ENCODE measurements at places on chromosomes 4 and X.

GRCh38 chr4:6912441-6912840 is 2.8 kb downstream of the TBC1D14 start:
- DNase-seq = no peak

GRCh38 chrX:9628779-9629493 is 136.7 kb downstream of the GPR143 start:
- DNase-seq = no peak

- no peak for DNase-seq
Measured at GRCh38 chr4:73213916-73214653, 44.5 kb downstream of the ANKRD17 start.

DNA sequence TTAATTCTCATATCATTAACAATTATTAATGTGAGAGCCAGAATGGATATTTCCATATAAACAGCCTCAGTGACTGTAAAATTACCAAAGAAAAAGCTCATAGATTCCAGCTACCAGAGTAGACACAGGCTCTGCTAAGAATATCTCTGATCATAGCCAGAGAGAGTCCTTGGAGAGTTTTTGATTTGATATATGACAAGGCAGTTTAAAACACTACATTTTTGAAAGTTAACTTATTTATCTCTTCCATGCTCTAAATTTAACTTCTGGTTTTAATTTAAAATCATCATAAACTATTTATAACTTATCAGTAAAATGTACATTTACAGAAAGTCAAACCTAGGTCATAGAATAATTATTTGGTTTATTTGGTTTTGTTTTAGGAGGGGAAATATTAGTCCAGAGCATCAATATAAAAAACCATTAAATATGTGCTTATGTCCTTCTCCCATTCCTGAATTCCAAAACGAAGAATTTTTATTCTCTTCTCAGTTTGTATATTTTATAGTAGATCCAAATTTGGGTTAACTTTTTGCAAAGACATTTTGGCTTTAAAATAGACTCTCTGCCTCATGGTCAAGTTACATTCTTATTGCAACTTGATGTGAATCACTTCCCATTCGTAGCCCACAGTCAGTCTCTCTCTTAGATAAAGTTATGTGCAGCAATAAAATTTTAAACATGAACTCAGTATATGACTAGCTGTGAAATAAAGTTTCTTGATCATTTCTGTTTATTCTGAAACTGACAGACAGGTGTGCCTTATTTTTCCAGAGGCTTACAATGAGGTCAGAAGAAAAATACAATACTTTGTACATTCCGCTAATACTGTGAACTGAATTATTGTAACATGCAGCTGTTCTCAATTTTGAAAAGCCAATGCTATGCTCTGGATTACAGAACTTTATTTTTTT is 267.1 kb downstream of the PAPSS1 start:
- no peak for DNase-seq

DNA sequence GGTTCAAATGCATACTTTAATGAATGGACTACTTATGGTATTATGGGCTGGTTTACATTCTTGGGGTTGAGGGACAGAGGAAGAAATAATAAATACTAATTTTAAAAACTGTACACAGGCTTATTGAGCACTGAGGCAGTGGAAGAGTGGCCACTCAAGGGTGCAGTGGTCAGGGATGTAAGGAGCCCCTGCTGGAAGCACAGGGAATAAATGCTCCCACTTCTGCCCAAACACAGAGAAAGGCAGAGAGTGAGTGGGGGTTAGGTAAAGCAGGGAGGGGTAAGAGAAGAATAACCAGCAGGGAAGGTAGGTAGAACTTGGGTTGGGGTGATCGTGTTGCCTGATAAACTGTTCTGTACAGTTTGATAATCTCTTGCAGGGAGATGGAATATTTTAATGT is 60.0 kb downstream of the GAB1 start:
- no peak for DNase-seq

GRCh38 chrX:74318672-74319071 is 14.7 kb downstream of the ZCCHC13 start:
- DNase-seq = no peak

- no peak for DNase-seq
Measured at GRCh38 chr4:21569638-21570037, 378.9 kb downstream of the KCNIP4 start.

DNA sequence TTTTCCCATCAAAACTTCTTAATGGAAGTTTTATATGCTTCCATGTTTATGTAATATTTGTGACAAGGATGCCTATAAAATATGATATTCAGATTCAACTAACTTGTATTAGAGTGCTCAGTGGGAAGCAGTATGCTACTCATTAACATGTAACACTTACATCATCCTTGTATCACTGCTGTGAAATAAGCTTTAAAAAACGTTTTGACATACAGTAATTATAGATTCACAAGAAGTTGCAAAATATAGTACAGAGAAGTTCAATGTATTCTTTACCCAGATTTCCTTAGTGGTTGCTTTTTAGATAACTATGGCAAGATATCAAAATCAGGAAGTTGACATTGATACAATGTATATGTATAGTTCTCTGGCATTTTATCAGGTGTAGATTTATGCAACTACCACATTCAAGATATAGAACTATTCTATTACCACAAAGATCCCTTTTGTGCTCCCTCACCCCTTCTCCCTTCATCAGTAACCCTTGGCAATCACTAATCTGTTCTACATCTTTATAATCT is 56.3 kb downstream of the DTHD1 start:
- no peak for DNase-seq

GRCh38 chr4:15438939-15439524 is 11.2 kb downstream of the C1QTNF7 start:
- no peak for DNase-seq

GRCh38 chr4:10554694-10555093 is 97.5 kb upstream of the ZNF518B start:
- no peak for DNase-seq

DNA sequence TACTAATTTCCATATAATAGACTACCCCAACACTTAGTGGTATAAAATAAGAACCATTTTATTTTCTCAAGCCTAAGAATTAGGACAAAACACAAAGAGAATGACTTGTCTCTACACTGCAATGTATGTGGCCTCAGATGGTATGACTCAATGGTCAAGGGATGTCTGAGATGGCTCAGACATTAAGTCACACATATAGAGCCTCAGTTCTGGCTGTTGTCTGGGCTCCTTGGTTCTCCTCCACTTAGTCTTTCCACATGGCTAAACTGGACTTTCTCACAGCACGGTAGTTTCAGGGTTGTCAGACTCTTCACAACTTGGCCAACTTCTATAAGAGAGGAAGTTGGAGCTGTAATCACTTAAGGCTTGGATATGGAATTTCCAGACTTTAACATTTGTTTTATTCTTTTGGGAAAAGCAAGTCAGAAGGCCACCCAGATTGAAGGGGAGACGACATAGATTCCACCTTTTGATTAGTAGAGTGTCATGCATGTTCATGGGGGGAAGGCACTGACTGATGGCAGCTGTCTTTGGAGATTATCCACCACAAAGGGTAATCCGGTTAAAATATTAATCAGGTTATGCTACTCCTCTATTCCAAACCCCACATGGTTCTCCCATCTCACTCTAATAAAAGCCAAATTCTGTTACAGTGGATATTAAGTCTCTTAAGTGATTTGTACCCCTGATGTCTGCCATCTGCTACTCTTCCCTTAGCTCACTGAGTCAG is 9.4 kb downstream of the IL15 start:
- DNase-seq = no peak

- no peak for DNase-seq
Measured at GRCh38 chrX:30302956-30303355, 6.2 kb downstream of the NR0B1 start.

GRCh38 chr4:173752610-173753230 is 222.7 kb upstream of the HAND2 start:
- DNase-seq = no peak

DNA sequence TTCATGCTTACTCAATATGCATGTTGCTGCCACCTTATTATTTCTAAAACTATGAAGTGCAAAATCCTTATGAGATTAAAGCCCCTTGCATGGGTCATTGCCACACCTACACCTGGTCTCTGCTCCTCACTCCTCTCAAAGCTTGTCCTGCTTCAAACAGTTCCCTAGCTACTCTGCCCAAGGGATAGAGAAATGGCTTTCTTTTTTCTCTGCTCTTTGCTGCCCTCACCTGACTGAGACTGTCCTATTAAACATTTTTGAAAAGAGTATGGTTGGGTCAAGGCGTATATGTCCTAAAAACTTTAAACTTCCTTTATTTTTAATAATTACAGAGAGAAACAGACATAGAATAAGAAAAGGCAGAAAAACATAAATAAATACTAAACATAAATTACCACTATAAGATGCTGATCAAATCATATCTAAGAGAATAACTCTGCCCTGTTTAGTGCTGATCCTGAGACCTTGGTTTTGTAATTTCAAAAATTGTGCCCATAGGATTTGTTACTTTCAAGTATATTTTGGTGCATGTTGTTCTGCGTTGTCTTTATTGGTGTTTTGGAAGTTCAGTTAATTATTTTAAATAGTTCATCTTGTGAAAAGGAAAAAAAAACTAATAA is 704.9 kb upstream of the PABPC4L start:
- no peak for DNase-seq

DNA sequence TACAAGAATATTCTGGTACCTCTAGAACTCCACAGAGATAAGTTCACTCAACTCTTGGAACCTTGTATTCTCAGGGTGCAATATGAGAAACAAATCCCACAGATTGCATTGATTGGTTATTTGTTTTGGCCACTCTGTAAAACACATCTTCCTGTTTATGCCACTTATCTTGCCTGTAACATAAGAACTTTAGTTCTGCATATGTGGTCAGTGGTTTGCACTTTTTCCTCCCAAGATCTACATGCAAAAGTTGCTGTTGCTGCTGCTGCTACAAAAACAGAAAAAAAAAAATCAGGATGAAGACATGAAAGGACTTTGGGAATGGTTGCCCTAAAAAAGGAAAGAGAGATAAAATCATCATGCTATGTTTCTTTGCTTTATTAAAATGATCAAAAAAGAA is 9.6 kb downstream of the ODAPH start:
- DNase-seq = no peak

DNA sequence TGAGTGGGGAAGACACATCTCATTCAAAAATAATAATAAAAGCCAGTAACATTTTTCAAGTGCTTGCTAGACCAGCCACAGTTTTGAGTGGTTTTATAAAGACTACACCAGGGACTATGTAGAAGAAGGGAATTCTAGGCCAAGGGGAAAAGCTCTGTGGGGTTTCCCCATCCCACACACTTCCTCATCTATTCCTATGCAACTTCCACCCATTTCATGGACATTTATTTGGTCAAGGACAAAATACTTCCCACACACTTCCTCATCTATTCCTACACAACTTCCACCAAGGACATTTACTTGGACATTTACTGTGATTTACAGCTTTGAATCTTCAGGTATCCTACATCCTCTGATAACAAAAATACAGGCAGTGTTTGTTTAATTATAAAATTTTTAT is 86.5 kb upstream of the KLF3 start:
- DNase-seq = no peak

DNA sequence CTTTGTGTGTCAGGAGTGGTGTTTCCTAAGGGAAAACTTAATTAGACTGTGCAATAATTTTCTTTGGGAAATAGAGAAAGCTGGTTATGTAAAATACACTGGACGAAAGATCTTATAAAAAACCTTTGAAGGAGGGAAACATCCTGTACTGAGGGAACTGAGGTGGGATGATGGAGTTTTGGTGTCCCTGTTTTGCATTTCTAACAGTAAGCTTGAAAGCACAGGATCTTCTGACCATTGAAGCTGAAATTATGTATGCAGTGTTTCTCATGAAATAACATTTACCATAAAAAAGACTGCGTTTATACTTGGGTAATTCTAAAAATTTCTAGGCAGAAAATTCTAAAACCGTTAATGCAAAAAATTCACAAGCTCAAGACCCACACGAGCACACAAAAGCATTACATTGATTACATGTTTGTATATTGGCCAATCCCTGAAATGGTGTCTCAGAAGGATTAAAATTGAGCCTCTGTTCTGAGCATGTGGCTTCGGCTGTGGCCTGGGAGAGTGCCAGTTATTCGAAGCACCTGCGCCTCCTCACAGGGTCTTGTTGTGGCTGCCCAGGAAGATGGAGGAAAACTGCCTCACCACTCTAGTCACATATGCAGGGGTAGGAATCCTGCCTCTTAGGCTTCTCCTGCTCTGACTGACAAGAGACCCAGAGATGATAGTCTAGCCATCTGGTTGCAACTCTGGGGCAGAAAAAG is 49.5 kb downstream of the JADE3 start:
- DNase-seq = no peak

GRCh38 chr4:91837608-91838029 is 466.1 kb upstream of the GRID2 start:
- DNase-seq = no peak

GRCh38 chrX:153560000-153560399 is 38.9 kb downstream of the CCNQ start:
- DNase-seq = no peak

- no peak for DNase-seq
Measured at GRCh38 chrX:68698942-68699341, 51.5 kb downstream of the STARD8 start.

DNA sequence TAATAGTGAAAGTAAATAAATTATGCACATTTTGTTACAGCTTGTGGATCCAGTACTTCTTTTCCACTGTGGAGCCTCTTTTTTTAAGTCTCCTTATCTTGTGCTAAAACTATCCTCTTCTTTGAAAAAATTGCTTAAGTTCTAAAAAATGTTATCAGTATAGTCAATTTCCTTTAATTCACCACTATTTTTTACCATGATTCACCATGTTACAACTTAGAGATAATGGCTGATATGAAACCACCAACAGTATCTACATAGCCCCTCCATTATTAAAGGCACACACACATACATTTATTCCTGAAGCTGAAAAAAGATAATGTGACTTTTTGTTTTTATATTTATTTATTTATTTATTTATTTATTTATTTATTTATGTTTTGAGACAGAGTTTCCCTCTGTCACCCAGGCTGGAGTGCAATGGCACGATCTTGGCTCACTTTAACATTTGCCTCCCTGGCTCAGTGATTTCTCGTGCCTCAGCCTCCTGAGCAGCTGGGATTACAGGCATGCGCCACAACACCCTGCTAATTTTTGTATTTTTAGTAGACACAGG is 243.2 kb downstream of the SPOCK3 start:
- no peak for DNase-seq

DNA sequence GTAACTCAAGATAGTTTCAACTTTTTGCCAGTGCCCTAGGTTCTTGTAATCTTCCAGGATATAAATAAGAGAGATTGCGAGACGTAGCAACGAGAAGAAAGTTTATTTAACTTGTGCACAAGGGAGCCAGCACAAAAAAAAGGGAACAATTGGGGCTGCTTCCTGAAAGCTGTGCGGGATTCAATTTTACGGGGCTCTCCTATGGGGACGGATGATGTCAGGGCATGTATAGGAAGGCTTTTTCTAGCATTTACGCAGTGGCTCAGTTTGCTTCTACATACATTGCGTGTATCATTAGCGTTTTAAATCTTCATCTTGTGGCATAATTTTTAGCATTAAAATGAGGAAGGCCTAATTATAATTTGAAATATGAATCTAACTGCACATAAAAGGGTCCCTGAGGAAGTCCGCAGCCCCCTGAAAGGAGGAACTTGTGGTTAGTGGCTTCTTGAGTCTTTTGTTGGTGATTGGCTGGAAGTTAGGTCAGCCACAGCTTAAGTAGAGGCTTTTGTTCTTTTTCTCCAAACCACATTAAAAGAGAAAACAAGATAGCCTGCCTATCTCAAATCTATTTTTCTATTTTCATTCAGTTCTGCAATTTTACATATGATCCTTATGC is 668.2 kb upstream of the NDST4 start:
- no peak for DNase-seq
